ENCODE measurements at places on chromosomes 1 and 21.

GRCh38 chr1:86938855-86939254 lies 24.4 kb downstream of the HS2ST1 start:
- no peak for DNase-seq

DNA sequence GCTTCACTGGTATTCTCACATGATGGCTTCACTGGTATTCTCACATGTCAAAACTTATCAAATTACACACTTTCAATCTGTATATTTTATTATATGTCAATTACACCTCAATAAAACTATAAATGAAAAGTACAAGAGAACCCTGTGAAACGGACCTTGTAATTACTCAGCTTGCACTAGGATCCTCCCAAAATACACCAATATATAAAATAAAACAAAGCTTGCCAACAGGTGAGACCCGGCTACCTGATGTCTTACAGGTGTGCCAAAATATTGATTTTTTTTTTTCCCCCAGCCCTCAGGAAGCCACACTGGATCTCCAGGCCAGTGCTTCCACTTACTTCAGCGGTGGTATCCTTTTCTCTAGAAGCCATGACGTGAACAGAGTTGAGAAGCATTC lies 22.9 kb downstream of the PIK3C2B start:
- no peak for DNase-seq

DNA sequence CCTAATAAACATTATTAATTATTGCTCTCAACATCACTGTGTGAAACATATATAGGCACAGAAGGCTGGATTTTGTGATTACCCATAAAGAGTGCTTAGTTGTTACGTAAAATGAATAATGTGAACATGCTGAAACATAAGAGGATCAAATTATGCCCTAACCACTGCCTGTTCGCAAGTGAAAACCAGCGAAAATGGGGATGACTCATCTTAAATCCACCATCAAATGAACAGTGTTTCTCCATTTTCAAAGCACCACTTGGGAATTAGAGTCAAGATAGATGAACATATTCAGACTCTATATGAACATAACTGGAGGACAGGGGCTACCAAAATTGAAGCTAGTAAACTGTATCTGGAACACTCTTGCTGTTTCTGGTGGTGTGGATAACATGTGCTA lies 386.2 kb downstream of the HHIPL2 start:
- no peak for DNase-seq

GRCh38 chr1:67564193-67564592 lies 120.8 kb upstream of the GADD45A start:
- DNase-seq, result no peak

DNA sequence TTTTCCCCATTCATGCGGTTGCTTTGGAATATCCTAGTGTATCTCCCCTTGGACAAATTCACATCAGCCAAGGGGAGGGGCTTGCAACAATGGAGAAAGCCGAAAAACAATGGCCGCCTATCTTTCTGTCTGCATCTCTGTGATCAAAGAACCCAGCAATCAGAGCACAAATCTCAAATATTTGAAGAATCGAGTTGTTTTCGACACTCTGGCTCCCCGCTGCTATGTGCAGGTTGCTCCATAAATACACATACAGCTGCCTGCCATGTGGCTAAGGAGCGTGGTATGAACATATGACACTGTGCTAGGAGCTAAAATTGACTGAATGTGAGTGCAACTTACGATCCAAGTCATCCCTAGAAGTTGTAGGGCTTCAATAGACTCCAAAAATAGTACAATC lies 8.5 kb downstream of the CFHR4 start:
- DNase-seq, result no peak

- DNase-seq, result no peak
Observed at GRCh38 chr1:184665360-184665759, 89.3 kb downstream of the EDEM3 start.

- DNase-seq, result no peak
Observed at GRCh38 chr1:72229893-72230292, 52.4 kb downstream of the NEGR1 start.

GRCh38 chr1:2602311-2602835 lies 15.8 kb downstream of the PRXL2B start:
- DNase-seq, result no peak

DNA sequence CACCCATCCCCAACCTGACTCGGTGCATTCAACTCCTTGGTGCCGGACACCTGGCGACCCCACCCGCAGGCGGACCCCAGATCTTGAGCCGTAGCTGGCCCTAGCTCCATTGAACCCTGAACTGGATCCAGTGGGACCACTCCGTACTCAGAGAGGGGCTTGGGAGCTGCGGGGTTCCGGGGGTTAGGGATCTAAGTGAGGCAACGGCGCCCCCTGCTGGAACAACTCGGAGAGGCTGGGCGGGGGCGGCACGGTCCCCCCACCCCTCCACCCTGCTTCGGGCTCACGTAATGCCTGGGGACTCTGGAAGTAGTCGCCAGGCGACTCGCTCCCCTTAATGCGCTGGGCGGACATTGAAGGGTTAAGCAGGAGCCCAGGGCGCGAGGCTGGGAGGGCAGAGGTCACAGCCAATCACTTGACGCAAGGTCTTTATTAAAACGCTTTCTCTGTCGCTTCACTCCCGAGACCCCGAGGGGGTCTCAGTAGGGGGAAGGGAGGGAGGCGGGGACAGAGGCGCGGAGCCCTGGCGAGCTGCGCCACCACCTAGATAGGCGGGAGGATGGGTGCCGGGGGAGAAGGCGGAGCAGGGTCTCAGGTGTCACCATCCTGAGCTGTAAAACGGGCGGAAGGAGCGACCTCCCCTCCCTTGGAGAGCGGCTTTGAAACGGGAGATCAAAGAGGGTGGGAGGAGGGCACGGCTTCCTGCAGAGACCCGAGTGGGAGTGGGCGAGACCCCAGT lies 704 bp upstream of the CRABP2 start:
- DNase-seq, result no peak

DNA sequence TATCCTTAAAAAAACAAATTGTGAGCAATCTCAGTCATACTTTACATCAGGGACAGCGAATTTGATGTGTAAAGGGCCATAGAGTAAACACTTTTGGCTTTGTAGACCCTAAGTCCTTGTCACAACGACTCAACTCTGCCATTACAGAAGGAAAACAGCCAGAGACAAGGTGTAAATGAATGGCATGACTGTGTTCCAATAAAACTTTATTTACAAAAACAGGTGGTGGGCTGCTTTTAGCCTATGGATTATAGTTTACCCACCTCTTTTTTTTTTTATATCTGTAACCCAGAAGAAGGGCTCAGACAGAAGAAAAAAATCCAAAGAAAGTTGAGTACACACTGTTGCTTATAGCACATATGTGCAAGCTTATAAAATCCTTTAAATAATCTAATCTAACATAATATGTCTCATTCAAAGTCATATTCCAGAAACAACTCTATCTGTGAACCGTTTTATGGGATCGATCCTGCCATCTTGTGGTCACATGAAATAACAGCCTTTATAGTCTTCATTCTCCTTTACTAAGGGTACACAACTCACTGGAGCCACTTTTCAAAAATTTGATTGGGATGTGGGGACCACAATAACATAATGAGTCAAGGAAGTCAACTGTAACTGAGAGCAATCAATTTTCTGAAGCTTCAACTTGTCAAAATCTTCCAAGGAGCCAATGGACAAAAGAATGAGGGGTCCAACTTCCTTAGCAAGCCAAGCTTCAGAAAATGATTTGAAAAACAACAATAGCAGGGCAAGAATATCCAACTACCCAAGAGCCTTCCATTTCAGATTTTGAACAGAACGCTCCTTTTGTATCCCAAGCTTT lies 142.2 kb upstream of the KRTAP19-8 start:
- no peak for DNase-seq

DNA sequence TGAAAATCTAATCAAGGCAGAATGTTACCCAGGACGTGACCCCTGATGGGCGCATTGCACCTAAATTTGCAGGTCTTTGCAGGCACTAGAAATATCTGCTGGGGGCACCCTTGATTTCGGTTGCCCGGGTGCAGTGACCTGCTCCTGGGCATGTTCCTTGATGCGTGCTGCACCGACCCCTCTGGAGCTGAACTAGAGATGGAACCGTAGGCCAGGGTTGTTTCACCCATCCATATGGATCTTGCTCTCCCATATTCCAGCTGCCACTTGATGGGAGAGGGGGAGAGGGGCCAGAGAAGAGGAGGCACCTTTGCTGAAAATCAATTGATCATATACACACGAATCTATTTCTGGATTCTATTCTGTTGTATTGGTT lies 8.4 kb upstream of the COL18A1 start:
- DNase-seq, result no peak

DNA sequence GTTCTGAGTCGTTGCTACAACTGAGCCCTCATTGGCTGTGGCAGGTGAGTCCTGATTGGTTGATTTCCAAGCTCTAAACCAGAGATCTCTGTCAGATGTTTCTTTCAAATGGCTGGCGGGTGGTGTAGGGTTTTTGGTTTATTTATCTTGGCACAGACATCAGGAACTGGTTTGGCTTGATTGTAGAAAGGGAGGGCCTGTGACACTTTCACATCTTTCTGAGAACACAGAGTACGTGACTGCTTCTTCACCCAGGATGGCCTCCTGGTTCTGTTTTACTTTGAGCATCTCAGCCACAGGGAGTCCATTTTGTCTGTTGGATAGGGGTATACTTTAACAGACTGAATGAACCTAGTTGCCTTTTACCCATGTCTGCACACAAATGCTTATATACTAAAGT lies 89.4 kb upstream of the GPR52 start:
- DNase-seq, result no peak

DNA sequence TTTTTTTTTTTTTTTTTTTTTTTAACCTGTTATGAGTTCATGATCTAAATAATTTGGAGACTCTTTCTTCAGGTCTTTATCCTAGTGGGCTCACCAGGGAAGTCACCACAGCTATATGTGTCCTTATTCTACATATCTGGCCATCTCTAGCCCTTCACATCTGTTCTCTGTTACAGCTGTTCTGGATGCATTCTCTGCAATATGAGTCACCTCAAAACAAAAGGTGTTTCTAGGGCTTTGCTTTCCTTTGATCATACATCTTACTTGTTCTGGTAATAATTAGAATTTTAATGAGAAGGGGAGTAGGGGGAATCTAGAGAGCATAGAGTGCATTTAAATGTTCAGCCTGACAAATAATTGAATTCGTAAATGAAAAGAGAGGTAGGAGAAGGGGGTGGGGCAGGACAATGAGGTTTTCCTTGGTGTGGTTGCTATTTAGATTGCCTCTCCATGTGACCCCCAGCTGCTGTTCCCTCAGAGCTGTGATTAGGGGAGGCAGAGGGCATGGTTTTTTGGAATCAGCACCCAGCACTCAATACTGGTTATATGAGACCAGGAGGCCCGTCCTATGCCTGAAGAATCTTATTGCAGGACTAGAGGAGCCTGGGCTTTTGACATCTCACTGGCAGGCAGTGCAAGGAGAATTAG lies 8.0 kb downstream of the SYT6 start:
- DNase-seq, result no peak

DNA sequence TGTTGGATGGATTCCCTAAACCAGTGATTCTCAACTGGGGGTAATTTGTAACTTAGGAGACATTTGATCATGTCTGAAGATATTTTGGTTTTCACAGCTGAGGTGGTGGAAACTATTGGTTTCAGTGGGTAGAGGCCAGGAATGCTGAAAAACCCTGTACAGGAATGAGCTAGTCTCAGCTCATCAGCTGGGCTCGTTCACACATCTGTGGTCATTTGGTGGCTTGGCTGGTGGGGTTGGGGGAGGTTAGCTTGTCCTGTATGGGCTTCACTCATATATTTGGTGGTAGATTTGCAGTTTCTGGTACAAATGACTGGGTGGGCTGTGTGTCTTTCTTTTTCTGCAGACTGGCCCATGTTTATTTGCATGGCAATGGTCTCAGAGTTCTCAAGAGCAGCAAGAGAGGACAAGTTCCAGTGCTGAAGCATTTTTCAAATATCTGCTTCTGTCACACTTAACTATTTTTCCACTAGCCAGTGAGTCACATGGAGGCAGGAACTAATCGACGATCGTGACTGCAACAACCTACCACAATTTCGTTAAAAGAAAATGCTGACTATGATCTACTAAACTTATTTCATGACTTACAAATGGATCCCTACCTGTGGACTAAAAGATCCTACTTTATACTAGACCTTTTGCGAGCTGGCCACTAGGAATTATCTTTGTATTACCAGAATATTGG lies 321.7 kb upstream of the PLXNA2 start:
- DNase-seq, result no peak

DNA sequence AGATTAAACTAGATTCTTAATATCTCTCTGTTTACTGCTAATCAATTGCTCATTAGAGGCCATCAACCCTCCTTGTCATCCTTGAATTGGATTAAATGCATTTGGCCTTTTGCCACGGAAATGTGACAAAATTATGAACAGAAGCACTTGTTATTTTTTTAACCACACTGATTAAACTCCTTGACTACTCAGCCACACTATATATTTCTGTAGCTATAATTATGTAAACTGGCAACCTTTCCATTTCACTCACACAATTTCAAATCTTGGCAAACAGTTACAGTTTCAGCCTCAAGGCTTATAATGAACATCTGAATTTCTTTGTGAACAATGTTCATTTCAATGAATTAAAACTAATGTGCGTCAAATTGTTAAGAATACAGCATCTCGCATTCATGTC lies 10.1 kb downstream of the ADAMTS5 start:
- no peak for DNase-seq

DNA sequence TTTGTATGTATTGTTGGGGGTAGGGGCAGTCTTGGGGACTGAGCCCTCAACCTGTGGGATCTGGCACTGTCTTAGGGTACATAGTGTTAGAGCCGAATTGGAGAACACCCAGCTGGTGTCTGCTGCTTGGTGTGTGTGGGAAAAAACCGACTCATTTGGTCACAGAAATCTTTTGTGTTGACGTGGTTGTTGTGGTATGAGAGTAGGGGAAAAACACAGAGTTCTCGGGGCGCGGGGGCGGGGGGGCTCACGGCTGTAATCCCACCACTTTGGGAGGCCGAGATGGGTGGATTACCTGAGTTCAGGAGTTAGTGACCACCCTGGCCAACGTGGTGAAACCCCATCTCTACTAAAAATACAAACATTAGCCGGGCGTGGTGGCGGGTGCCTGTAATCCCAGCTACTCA lies 15.3 kb upstream of the SRSF10 start:
- DNase-seq, result no peak

DNA sequence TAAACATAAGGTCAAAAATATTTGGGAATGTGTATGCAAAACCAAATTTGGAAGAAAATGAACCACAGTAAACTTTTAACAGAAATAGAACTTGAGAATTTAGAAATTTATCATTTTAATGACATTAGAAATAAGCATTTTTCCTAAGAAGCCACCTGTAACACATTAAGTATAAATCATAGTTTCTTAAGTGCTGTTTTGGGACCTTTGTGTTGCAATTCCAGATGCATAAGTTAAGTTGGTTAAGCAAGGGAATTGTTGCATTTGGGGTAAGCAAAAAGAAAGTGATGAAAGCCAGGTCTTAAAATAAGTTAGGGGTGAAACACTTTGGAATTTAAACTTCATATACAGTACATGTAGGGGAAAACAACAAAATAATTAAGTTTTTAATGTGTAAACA lies 49.8 kb downstream of the CDKN2C start:
- no peak for DNase-seq

Measured in GOT3 (cell line).